Stimulated activated CD4-positive, alpha-beta T cell treated with anti-CD3 and anti-CD28 coated beads, Interleukin-12 subunit alpha, Interleukin-12 subunit beta, amount 100 ng/mL, for 48 hours (primary cell): ENCODE measurements at places on chromosomes 12 and 14.

DNA sequence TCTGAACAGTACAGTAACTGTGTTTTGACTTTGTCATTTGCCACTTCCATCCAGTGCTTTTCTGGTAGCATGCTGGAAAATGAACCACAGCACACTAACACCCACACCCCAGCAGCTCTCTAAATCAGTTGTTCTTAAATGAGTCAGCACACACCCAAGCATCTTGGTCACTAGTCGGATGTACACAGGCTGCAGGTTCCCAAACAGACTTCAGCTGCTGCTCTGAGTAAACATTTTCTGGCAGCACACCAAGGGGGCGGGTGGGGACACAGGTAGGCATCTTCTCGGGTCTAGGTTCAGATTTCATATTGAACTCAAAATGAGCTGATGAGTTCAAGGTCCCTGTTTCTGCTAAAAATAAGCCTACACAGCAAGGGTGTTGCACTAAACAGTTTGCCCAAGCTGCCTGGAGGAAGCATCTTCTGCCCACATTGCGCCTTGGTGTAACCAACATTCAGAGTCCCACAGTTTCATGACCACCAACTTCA lies 39.8 kb downstream of the IFNG start:
- peak; percentile 70 for DNase-seq

DNA sequence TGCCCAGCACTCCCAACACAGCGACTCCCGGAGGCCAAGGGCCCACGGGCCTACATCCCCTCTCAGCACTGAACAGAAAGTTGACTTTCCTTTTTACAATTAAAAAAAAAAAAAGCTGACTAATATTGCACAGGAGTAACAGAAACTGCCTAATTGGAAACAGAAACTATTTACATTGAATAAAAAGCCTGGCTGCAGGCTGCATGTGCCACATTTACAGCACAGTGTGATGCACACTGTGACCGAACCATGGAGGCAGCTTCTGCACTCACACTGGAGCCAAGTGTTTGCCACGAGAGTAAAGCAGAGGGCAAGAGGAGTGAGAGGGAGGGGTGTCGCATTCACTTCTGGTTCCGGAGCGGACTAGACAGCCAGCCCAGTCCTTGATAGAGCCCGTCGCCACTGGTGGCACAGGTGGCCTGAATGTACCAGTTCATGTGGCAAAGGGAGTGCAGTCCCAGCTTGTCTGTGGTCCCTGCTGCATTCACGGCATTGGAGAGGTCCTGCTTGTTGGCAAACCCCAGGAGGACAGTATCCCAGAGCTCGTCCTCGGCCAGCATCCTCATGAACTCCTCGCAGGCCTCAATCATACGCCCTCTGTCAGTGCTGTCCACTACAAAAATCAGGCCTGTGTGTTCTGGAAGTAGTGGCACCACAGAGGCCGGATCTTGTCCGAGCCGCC lies 59.2 kb downstream of the SPPL3 start:
- DNase-seq: no peak

GRCh38 chr12:4046495-4046840 lies 173.3 kb upstream of the PARP11 start:
- DNase-seq: no peak

DNA sequence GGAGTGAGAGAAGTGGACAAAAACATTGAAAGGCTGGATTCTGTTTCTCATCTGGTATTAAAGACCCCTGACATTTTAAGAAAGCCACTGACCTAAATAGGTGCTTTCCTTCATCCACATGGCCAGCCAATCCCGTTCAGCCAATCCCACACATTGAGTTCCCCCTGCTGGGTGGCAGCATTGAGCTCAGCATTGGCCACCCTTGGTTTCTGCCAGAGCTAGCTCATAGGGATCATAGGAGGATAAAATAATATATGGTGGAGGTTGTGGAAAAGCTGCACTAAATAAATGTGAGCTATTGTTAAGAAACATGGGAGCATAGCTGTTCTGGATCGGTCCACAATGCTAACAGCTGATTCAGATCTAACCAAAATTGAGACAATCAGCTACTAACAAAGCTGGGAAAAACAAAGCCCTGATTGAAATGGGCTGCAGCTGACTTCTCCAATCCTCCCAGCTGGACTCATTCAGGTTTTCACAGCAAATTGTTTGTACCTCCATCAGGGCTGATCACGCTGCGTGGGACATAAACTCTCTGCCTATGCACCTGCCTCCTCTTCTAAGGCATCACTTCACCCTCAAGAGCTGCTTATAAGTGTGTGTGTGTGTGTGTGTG lies 256.5 kb downstream of the EMP1 start:
- no peak for DNase-seq

GRCh38 chr12:19657732-19658130 lies 218.4 kb downstream of the AEBP2 start:
- DNase-seq: no peak

DNA sequence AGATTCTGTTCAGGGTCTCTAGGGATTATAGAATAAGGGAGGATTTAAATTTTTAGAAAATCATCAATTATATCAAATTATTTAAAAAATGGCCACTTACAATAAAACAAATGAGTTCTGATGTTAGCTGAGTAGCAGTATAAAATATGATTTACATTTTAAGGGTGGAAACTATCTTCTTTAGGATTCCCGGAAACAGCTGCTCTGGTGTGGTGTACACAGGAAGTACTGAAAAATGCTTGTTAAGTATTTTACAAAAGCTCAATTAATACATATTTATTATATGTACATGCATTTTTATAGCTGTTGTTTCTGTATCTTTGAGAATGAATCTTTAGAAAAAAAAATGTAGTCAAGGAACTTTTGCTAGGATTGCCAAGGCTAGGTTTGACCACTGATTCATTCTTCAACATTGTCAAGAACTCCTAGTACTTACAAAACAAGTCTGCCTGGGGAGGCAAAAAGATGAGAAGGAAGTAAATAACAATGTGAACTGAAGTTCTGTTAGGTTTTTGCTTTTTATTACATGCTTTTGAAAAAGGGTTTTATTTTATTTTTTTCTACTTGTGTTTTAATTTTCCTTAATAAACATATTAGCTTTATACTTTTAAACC lies 48.0 kb downstream of the ARF6 start:
- no peak for DNase-seq

DNA sequence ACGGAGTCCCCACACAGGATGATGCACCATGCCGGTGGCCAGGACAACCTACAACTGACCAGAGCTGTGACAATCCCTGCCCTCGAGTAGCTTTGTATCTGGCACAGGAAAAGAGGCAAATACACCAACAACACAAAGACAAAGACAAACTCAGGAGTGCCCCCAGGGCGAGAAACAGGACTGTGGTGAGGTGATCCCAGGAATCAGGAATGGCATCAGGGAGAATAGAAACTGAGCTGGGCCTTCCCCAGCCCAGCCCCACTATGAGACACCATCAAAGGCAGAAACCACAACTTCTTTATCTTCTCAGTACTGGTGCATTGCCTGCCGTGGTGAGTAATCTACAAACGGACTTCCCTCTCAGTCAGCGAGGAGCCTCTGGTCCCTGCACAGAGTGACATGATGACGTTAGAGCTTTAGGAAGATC lies 157.7 kb downstream of the TTC7B start:
- DNase-seq: no peak

- no peak for DNase-seq
These were observed 20.4 kb downstream of the TMTC1 start for GRCh38 chr12:29763301-29763683.

DNA sequence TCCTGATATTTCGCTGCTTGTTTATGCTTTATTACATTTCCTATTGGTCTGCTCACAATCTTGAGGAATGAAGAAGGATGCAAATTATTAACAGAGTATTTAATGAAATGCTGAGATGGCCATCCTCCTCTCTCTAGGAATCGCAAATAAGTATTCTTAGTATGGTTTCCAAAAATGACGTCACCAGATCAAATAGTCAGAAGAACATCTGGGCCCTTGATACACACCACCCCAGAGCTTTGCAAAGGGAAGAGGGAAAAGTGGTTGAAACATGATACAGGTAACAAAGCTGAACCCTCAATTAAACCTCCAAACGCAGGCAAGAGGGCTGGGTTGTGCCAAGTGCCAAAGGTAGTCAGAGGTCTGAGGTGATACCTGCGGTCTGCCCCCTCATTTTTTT lies 107.3 kb downstream of the BCL11B start:
- no peak for DNase-seq

DNA sequence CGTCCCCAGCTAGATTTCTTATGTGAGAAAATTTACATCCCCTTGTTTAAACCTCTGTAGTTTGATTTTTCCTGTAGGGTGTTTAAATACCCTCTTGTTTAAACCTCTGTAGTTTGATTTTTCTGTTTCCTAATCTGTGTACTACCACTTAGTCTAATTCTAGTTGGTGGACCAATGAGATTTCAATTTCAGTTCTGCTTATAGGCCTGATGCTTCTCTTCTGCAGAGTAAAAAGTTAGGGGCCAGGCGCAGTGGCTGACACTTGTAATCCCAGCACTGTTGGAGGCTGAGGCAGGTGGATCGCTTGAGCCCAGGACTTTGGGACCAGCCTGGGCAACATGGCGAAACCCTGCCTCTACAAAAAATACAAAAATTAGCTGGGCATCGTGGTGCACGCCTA lies 11.5 kb downstream of the UBC start:
- no peak for DNase-seq

DNA sequence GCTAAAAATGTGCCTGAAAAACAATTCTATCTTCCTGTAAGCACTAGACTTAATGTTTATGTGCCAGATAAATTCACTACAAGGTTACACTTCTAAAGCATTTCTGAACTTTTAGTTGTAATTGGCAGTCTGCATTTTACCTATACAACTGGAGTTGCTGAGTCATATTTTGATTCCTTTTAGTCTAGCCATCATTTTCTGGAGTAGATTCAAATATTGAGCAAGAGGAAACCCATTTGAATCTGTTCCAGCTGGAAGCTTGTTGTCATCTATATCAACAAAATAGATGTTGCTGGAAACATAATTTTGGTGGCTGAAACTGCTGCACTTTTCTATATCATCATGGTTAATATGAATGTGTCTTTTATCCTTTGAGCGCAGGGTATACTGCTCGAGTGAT lies 122.2 kb upstream of the CCDC175 start:
- no peak for DNase-seq

DNA sequence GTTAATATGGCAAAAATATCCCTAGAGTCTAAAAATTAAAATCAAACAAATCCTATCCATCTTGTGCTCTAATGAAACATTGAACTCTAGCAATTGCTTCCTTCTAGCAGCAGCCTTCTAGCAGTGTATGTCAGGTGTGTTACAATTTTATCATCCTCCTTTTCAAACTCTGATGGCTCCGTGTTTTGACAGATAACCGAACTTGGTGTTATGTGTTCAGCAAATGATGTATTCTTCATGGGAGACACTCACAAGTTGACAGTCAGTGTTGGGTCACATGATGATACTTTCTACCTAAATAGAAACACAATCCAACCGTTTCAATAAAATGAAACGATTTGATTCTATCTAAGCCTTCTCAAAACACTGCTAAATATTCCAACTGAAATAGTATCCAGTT lies 525.3 kb upstream of the NOVA1 start:
- no peak for DNase-seq

DNA sequence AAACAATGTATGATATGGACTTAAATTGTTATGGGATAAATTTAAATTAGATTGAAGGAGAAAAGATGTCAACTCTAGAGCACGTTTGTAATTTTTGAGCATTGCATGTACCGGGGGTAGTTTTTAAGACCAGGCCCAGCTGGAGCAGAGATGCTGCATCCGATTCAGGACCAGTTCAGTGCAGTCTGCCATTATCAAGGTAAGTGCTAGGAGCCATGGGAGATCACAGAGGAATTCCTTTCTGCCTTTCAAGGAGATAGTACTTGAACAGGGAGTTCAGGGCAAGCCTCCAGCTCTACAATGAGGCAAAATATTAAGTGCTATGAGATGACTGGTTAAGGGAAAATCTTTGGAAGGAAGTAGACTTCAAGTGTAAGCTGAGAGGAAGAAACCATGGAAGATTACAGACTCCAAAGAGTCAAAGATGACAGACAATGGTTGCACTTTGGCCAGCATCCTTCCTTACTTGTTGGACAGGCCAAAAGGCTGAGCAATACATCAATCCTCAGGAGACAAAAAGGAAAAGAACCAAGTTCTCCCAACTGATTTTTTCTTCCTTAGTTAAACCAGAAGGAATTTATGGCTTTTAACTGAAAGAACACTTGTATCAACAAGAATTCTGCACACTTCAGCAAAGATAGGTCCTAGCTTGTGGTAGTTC lies 113.2 kb upstream of the HIF1A start:
- no peak for DNase-seq

DNA sequence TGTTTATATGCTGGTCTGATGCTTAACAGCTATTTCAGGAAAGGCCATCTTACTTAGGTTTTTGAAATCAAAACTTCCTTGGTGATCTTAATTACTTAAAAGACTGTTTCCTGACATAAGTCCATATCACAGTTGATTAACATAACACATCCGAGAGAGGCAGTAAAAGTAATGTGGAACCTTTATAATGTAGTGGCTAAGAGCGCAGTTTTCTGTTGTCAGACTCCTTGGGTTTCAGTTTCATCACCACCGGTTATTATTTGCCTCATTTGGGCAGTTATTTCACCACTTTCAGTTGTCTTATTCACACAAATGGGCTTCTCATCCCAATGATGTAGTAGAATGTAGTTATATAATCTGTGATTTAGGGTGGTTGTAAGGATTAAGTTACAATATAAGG lies 30.9 kb downstream of the TBC1D15 start:
- no peak for DNase-seq

DNA sequence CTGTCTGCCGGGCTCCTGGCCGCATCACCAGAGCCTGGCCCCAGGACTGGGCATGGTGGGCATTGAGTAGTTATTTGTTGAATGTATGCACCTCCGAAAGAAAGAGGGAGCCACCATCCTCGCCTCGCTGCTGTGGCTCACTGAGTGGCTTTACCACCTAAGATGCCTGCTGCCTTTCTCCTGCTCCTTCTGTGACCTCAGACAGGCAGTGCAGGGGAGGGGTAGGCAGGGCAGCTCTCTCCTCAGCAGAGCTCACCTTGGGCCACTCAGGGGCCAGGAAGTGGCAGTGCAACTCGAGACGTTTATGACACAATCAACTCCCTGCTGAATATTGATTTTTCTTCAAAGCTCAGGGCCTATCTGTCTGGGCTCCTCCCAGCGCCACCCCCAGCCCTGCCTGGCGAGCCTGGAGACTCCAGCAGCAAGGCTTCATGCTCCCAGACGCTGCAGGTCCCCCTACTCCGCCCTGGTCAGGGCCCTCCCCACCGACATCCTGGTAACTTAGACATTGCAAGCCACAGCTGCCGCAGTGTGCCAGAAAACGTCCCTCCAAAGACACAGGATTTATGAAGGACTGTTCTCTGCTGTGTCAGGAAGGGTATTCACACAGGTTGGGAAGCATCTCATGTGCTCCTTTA lies 84.3 kb upstream of the DIO3 start:
- no peak for DNase-seq

- no peak for DNase-seq
These were observed 108.5 kb downstream of the DACT1 start for GRCh38 chr14:58746261-58746660.

DNA sequence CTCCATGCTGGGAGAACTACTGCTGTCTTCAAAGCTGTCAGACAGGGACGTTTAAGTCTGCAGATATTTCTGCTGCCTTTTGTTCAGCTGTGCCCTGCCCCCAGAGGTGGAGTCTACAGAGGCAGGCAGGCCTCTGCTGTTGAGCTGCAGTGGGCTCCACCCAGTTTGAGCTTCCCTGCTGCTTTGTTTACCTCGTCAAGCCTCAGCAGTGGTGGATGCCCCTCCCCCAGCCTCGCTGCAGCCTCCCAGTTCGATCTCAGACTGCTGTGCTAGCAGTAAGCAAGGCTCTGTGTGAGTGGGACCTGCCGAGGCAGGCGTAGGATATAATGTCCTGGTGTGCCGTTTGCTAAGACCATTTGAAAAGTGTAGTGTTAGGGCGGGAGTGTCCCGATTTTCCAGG lies 31.4 kb upstream of the RFX4 start:
- DNase-seq: no peak

- no peak for DNase-seq
These were observed 450.9 kb upstream of the RPL10L start for GRCh38 chr14:47102472-47102871.
